ENCODE measurements at places on chromosomes 16 and 17. TPM values are rescaled to one million over a fixed set of nuclear protein-coding genes. Genes with fewer than 3 reads are reported as not detected.

GPR179 gene
- total RNA-seq: not detected

GRCh38 chr17:48123111-48123510 lies 15.5 kb downstream of the SNX11 start:
- DNase-seq: no peak

- no peak for DNase-seq
Observed at GRCh38 chr16:15567823-15568222, 75.1 kb downstream of the MARF1 start.

- no peak for DNase-seq
Observed at GRCh38 chr16:8877894-8878522, 4.1 kb upstream of the LITAFD start.

DNA sequence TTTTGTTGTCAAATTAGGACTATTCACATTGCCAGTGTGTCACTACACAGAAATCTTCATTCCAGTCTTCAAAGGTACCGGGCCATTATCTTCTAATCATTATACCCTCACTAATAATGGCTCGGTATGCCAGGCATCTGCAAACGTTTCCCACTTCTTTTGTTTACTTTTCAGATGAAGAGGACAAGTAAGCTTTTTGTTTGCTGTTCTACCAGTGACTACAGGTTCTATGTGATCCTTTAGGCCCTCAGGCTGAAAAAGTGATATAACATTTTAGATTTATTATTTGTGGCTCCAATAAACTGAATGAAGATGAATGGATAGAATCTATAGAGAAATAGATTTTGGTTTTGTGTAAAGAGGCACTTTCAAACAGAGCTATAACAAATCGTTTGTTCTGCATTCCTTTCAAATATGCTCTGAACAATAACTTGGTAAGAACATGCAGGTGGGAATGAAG lies 403 bp upstream of the KRTAP3-1 start:
- DNase-seq: no peak

DNA sequence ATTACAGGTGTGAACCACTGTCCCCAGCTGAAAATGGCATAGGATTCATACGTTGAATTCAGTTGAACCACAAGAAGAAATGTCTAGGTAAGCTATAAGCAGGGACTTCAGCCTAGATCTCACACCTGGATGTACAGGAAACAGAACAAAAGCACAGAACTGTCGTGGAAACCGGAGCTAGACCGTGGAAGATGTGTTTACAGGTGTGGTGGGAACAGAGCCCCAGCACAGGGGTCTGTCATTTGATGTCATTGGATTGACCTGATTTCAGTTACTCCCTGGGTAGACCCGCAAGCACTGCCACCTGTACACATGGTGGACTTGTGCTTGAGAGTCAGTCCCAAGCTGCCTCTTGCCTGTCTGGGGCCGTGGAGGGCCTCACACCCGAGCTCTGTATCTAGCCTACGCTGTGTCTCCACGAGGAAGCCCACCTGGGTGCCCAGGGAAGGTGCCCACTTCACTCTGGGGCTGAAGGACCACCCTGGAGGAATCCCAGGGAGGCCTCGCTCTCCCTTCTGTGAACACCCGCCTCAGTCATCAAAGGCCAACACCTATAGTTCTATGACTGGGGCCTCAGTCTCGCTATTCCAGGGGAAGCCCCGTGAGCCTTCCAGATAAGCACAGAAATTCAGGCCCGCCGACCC lies 32.2 kb upstream of the MLKL start:
- DNase-seq: no peak

DNA sequence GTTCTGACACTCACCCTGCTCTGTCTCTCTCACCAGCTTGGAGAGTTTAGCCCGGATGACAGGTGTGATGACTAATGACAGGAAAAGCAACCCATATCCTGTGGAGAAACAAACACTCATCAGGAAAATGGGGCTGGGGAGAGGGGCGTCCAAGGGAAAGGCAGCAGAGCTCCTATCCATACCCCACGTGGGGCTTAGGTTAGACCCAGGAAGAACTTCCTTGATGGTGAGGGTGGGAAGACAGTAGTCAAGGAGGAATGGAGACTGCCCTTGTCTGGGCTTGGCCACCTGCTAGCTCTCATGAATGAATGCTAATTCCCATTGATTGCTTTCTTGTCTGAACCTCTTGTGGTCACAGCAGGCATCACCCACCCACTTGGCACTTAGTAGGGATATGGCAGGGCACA lies 3.8 kb downstream of the SLC46A1 start:
- no peak for DNase-seq

DNA sequence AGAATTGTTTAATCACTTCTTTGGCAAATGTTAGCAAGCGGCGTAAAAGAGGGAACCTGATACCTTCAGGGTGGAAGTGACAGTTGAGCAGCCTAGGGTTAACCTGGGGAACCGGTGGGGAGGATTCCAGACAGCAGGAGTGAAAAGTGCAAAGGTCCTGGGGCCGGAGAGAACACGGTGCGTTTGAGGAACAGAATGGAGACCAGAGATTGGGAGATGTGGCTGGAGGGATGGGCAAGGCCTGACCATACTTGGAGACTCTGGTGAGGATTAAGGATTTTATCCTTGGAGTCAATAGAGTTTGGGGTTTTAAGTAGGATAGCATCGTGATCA lies 2.3 kb upstream of the ZNF500 start:
- DNase-seq: no peak

CD300H gene
- total RNA-seq: not detected

DNA sequence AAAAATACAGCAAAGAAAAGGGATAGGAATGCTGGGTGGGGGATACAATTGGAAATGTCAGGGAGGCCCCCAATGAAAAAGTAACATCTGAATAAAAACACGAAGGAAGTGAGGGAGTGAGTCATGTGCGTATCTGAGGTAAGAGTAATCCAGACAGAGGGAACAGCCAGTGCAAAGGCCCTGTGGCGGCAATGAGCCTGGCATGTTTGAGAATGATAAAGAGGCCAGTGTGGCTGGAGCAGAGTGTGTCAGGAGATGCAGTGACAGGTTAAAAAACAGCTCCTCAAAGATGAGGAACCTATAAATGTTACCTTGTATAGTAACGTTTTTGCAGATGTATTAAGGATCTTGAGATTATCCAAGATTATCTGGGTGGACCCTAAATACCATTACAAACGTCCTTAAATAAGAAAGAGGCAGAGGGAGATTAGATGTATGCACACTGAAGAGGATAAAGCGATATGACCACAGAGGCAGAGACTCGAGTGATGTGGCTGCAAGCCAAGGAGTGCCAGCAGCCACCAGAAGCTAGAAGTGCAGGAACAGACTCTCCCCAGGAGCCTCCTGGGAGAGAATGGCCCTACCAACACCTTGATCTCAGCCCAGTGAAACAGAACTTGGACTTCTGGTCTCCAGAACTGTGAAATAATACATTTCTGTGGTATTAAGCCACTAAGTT lies 17.8 kb upstream of the SLC35B1 start:
- DNase-seq: no peak

DNA sequence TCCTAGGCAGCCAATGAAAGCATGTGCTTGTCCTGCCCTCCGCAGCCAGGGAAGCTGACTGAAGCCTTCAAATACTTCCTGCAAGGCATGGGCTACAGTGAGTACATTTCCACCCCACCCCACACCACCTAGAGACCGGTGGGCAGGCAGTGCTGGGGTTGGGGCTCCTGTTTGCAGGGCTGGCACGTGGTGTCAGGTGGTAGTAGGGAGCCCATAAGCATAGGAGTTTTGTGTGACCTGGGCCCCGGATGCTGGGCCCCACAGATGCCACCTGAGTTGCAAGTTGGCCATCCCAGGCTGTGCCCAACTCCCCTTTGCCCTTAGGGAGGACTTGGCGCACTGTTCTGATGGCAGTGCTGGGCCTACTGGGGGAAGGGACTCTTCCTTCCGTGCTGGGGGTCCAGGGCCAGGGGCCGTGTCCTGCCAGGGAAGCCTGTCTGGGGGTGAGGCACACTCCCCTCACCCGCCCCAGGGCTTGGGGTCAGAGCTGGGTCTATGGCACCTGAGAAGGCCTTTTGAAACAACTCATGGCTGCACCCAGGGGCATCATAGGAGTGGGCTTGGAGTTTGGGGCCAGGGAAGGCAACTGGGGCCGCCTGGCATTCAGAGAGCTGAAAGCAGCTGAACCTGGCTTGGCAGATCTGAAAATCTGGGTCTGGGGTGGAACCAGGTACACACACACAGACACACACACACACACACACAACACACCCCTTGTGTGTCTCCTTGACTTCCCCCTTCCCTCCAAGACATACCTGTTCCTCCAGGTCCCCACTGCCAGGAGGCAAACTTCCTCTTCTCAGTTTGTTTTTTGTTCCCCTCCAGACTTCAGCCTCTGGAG lies 5.8 kb upstream of the SETD6 start:
- DNase-seq: no peak

DNA sequence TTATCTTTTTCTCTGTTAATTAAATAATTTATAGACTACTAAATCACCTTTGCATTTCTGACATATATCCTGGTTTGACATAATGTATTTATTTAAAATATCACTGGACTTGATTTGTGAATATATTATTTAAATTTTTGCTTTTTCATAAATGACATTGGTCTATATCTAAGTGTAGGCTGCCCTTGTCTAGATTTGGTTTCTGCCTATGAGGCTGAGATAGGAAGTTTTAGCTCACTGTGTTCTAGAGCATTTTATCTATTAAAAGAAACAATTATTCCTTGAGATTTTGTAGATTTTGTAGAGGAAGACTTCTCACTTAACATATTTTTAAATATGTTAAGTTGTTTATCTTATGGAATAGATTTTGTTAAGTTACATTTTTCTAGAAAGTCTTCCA lies 43.9 kb downstream of the NACA2 start:
- DNase-seq: no peak

TCAP gene
- 0.24 TPM for total RNA-seq

DNA sequence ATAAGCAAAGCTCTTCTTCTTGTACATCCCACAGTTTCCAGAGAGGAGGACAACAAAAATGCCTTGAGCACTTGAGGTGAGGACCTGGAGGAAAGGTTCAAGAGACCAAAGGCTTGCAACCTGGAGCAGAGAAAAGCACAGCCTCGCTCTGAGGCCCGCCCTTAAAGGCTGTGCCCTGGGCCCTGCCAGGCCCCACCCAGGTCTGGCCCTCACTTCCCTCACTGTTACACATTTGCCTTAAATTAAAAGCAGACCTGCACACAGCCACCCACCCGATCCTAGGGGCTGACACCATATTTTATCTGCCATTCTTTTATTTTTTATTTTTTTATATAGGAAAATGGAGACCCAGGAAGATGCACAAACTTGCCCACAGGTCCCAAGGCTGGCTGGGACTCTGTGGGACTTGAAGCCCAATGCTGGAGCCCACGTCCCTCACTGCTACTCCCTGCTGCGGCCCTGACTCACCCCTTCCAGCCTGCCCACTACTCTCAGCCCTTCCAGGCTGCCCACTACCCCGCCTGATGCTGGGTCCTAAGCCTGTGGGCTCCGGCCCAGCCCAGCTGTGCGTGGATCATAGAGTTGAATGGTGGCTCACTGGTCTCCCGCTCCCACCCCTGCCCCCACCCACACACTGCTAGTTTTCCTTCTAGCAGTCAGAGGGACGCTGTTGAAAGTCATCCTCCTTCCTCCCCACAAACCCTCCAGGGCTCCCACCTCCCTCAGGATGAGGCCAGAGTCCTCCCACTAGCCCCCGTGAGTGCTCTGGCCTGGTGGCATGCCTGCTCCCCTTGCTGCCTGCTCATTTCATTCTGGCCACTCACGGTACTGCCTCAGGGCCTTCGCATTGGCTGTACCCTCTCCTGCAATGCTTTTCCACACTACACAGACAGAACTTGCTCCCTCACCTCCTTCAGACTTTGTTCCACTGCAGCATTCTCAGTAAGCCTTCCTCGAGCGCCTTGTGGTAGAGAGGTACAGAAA lies 77.6 kb upstream of the MED9 start:
- DNase-seq: no peak

- DNase-seq: no peak
Observed at GRCh38 chr16:47049901-47050583, 76.6 kb upstream of the DNAJA2 start.

DNA sequence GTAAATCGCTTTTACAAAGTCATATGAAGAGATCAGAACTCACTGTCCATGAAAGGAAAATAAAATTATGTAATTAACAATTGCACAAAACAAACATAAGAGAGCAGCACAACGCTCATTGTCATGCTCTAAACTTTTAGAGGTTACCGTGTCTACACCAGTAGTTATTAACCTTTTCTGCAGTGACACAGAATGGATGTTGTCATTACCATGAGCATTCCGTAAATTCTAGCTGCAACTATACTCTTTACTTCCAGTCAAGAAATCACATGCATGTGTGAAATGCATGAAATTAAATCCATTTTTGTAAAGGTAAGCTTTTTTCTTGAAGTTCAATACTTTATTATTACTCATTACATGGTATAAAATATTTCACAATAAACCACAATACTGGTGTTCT lies 38.2 kb downstream of the USP32 start:
- no peak for DNase-seq

- no peak for DNase-seq
Observed at GRCh38 chr17:4166419-4166818, 23.4 kb downstream of the CYB5D2 start.

GRB7 gene
- not detected for total RNA-seq
